T1000 (cell line): ENCODE measurements at places on chromosomes 5 and 9.

DNA sequence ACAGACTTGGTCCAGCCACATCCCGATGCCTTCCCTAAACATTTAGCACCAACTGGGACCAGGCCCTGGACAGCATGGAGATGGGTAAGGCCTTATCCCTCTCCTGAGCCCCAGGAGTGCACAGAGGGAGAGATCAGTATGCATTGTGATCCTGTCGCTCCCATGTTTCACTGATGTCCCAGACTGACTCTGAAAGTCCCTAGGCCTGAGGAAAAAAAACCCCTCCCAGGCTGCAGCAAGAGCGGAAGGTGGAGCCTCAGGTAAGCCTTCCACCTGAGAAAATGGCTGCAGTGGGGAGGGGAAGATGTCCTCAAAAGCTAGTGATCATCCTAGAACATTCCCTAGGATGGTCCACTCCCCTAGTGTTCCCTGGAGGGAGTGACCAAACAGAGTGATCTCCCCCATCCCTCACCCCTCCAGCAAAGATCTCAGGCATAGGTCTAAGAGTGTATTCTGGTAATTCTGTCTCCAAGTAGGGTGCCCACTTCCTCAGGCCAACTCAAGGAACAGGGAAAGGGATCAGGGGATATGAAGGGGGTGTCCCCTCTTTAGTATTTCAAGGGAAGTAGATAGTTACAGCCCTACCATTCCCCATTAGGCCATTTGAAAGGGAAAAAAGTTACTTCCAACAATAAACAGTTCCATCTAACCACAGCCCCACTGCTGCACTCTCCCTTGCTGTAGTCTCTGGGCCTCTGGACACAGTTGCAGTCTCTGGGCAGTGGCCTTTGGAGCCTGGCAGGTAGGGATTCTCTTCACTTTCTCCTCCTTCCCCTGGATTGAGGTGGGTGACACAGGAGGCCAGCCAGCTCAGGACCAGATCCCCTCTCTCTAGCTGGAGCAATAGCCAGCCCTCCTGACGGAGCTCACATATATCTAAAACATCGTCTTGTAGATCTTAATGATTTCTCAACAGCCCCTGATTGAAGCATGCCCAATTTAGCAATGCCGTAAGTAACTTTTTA, 6.8 kb upstream of the CXXC5 start:
- DNase-seq, result no peak

DNA sequence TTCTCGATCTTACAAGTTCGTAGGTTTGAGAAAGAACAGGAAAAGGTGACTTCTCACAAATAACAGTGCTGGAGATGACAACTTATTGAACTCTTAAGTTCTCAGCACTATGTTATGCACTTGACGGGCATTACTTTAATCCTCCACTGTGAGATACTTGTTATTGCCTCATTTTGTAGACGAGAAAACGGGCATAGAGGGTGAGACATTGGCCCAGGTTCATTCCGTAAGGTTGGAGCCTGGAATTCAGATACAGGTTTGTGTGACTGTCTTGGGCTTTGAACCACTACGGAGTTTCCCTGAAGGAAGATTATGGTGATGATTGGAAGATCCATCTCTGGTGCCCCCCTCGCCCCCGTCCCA, 657 bp downstream of the MAT2B start:
- DNase-seq, result no peak

GRCh38 chr5:103433211-103433610, 129.4 kb downstream of the NUDT12 start:
- DNase-seq, result no peak

DNA sequence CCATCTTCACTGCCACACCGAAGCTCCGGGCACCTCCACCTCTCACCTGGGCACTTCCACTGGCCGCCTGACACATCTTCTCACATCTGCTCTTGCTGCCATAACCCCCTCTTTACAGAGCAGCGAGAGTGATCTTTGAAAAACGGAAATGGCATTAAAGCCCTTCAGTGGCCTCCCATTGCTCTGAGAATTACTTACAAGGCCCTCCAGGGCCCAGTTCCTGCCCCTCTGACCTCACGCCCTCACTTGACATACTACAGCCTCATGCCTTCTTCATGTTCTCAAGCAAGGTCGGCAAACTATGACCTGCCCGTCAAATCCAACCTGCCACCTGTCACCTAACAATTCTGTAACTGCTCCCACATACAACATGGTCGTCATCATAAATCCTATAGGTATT, 187.3 kb downstream of the NR3C1 start:
- DNase-seq, result no peak

GRCh38 chr5:143011585-143011984, 241.4 kb downstream of the ARHGAP26 start:
- no peak for DNase-seq

DNA sequence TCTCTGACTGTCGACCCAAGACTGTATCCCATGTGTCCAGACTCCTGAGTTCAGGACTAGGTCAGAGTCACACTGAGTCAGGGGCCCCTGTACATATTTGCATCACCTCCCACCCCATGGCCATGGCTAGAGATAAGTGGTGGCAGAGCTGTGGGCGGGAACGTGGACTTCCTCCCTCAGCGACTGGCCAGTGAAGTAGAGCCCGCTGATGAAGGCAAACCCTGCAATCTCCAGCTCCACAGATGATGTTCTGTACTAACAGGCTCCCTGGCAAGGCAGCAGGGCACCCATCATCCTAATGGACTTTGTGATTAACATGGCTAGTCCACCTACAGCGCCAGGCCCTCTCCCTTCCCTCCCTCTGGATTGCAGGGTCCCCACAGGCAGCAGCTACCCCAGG, 110.5 kb upstream of the LRRTM2 start:
- DNase-seq, result no peak

GRCh38 chr9:137321726-137322361, 19.8 kb upstream of the NRARP start:
- no peak for DNase-seq

DNA sequence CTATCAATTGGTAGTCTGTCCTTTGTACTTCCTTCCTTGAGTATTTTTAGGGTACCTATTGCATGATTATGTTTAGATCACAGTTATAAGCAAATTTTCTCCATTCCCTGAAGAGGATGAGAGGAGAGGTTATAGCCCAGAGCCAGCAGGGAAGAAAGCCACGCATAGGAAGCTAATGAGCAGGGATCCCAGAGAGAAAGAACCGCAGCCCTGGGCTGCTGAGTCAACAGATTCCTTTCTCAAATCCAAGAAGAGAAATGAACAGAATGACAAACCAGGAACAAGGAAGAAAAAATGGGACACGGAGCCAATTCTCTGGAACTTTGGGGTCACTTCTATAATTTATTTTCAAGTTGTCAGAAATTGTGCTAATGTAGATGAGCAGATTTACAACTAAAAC, 284.5 kb downstream of the RFX3 start:
- DNase-seq, result no peak

DNA sequence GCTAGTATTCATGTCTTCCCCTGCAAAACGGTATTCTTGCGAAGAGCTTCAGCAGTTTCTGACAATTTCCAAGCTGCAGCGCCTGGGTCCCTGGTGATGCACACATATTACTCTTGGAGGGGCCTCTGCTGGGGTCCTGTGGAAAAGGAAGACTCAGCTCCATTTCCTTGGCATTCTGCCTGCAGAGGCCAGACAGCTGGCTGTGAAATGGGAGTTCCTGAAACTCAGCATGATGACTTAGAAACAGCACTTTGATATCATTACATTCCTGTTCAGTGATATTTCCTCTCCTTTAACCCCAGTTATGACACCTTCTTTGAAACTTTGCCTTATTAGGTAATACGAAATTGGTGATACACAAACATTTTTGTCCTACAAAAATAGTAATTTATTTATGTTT, 98.5 kb downstream of the APBA1 start:
- DNase-seq, result no peak

- no peak for DNase-seq
These were observed 20.0 kb downstream of the PHF2 start for GRCh38 chr9:93596399-93596798.

- no peak for DNase-seq
These were observed 17.9 kb upstream of the CDC42SE2 start for GRCh38 chr5:131245948-131246347.

DNA sequence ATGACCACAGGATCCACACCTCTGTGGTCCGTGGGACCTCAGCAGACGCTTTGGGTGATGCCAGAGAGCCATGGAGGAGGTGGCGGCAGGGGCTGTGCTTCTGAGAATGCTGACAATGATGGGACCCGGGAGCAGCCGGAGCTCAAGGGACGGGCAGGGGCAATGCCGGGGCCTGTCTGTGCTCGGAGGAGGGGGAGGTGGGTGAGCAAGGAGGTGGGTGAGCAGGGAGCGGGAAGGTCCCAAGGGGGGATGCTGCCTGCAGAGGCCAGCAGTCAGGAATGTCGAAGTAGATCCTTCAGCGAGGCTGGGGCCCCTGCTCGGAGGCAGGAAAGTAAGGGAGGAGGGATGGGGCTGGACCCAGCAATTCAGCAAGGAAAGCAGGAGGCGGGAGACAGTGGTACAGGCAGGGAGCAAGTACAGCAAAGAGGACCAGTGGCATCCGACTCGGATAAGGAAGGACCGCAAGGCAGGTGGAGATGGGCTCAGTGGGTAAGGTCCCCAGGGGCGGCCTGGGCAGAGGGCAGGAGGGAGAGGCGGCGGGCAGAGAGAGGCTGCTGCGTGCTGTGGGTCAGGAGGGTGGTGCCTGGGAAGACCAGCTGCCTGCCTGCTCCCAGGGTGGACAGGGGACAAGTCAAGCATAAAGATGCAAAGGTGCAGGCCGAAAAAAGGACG, 49.0 kb downstream of the ADAMTS2 start:
- DNase-seq, result no peak

- no peak for DNase-seq
These were observed 971.2 kb upstream of the CDH9 start for GRCh38 chr5:28009576-28009975.

- no peak for DNase-seq
These were observed 63.1 kb downstream of the NACC2 start for GRCh38 chr9:136031741-136032730.

DNA sequence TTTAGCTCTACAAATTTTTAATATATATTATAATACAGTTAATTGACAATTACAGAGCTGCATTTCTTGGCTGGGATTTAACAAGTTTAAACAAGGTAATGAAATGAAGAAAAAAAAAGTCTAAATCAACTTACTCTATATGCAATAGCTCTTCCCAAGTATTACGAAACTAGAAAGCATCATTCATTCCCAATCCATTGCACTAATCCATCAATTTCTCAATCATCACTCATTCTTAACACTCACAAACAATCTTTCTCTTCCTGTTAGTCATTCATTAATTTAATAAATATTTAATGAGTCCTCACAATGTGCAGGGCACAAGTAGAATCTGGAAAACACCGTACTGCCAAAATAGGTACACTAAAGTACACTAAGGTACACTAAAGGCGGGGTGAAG, 42.9 kb upstream of the APBA1 start:
- DNase-seq, result no peak

GRCh38 chr9:13111778-13112177, 167.7 kb downstream of the MPDZ start:
- DNase-seq, result no peak

GRCh38 chr5:10485142-10485795, 43.6 kb downstream of the ROPN1L start:
- DNase-seq, result peak; percentile 78

GRCh38 chr5:31393126-31393525, 138.8 kb downstream of the DROSHA start:
- DNase-seq, result no peak
